ENCODE measurements at places on chromosomes 6 and 20.

DNA sequence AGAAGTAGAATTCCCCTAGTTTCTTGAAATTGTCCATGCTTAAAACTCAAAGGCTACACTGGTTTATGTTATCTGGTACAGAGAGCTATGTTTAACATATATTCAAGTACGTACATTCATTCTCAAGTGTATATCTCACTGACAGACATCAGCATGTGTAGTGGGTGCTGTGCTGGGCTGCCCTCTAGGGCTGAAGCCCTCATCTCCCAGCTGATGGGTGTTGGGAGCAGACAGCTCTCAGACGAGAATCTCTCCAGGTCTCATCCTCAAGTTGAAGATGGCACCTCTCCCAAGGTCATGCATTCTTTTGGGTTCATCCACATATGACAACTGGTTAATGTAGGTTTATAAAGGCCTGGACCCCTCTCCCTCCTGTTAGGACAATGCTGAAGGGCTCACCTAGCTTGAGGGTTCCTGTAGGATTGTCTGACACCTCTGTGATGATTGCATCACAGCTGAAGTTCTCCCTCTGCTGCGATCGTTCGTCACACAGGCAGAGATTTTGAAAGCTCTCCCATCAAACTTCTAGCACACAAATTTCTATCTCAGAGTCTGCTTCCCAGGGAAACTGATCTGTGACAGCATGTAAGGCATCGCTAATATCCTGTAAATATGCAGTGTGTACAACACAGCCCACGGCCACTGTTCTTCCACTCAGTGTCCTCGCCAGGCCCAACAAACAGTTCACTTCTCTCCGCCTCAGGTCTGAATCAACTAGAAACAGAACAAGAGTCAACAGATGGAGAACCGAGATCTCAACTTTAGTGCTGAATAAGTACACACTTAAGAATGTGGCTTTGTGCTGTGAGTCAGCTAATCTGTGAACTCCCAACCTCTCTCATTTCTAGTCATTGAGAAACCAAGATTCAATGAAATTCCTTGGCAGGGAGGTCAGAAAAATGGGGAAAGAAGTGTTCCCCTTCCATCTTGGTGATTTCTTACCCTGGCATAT lies 43.2 kb downstream of the PREP start:
- no peak for DNase-seq

GRCh38 chr20:50586531-50587232 lies 76.5 kb downstream of the PTPN1 start:
- no peak for DNase-seq

DNA sequence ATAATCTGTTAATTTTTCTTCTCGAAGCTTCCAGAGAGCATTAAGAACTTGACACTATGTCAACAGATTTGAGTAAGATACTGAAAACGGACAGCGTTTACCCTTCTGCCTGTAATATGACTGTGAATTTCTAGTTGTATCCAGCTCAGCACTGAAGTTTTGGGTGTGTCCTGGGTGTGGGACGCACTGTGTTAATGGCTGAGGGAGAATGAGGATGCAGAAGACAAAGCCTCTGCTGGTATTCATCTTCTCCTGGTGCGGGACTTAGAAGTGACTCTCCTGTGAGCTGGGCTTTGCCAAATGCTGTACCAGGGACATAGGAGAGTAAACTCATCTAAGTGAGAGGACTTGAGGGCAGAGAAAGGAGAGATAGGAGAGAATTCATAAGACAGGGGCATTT lies 90.3 kb upstream of the CLDN20 start:
- no peak for DNase-seq

DNA sequence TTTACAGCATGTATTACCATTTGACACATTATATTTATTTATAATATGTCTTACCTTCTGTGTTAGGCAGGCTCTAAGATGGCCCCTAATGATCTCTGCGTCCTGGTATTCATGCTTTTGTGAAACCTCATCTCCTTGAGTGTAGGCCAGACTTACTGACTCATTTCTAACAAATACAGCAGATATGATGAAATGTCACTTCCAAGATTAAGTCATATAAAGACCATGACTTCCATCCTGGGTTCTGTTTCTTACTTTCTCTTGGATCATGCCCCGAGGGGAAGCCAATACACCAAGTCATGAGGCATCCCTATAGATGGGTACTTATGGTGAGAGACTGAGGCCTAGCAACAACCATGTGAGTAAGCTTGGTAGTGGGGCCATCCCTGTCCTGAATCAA lies 30.2 kb downstream of the ZHX3 start:
- no peak for DNase-seq

DNA sequence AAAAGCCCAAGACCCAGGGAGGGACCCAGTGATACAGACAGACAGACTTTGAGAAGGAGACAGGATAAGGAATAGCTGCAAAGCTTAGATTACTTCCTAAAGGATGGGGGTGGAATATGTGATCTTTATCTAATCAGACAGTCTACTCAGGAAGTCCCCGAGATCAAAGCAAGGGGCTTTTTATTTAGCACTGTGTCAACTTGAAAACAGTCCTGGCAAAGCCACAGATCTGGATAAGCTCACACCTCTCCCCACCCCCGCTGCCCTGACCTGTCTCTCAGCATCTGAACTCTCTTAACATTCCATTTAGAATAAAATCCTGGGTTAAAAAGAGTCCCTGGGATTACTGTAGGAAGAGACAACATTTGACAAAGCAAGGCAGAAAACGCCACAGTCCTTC lies 101.5 kb downstream of the ISM1 start:
- DNase-seq = no peak

DNA sequence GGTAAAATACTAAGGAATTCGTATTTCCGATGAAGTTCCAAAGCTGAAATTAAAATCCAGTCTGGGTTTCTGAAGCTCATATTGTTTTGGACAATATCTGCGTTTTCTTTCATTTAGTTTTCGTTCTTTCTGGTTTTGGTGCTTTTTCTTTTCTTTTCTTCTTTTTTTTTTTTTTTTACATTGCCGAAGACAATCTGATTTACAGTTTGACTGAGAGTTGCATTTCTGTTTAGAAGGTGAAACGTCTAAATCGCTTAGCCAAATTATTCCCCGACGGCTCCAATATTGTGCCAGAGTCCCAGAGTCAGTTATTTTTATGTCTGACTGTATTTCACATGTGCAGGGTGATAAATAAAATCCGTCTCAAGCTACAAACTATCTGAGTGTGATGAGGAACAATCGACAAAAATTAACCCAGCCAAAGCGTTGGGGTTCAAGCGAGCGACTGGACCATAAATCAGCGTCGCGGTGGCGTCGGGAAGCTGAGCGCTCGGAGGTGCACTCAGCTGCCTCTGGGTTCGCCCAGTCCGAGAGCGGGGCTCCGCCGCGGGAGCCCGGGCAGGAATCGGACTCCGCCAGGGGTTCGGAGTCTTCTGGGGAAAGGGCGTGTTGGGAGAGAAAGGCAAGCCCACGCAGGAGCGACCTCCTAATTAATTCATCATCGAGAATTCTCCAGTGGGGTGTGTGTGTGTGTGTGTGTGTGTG lies 8.2 kb upstream of the TBX18 start:
- DNase-seq = no peak

- DNase-seq = no peak
Measured at GRCh38 chr20:62850333-62850974, 11.2 kb downstream of the TCFL5 start.

- DNase-seq = no peak
Measured at GRCh38 chr6:87396595-87397392, 11.0 kb upstream of the CFAP206 start.

- no peak for DNase-seq
Measured at GRCh38 chr6:140040396-140040795, 665.9 kb upstream of the CITED2 start.

DNA sequence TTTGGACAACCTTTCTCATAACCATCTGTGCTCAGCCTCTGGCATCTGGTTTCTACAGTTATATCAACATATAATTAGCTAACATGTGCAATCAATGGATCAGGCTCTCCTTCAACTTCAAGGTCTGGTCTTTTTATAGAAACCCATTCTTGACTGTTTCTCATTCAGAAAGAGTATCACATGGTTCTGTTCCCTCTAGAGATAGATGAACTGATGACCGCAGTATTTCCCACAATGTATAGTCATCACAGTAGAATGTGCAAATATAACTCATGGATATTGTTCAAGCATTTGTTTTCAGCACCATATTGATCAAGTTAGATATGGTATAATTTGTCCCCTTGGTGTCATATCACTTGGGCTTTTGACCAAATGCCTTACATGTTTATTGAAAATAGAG lies 656.2 kb downstream of the FRK start:
- no peak for DNase-seq
